ENCODE measurements at places on chromosomes 11 and 22.
A peak's percentile ranks its signal among the peaks of the same experiment; 100 is the strongest.

GRCh38 chr11:12680246-12680939 lies 6.2 kb downstream of the TEAD1 start:
- DNase-seq, result no peak

GRCh38 chr22:23181721-23182308 lies 1.5 kb downstream of the BCR start:
- DNase-seq, result no peak

- DNase-seq, result no peak
Measured at GRCh38 chr11:19368726-19369375, 128.1 kb upstream of the E2F8 start.

DNA sequence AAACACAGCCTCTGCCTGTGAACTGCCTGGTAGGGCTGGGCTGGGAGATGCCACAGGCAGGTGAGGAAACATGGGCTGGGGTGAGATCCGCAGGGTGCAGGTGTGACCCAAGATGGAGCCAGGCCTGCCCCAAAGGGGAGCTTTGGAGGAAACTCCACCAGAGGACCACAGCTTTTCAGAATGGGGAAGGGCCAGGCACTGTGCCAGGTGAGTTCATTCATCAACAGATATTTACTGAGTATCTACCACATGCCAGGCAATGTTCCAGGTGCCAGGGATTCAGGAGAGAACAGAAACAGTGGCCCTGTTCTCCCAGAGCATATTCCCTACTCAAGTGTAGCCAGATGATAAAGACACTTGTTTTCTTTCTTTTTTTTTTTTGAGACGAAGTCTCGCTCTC lies 11.2 kb downstream of the RTN4RL2 start:
- DNase-seq, result no peak

DNA sequence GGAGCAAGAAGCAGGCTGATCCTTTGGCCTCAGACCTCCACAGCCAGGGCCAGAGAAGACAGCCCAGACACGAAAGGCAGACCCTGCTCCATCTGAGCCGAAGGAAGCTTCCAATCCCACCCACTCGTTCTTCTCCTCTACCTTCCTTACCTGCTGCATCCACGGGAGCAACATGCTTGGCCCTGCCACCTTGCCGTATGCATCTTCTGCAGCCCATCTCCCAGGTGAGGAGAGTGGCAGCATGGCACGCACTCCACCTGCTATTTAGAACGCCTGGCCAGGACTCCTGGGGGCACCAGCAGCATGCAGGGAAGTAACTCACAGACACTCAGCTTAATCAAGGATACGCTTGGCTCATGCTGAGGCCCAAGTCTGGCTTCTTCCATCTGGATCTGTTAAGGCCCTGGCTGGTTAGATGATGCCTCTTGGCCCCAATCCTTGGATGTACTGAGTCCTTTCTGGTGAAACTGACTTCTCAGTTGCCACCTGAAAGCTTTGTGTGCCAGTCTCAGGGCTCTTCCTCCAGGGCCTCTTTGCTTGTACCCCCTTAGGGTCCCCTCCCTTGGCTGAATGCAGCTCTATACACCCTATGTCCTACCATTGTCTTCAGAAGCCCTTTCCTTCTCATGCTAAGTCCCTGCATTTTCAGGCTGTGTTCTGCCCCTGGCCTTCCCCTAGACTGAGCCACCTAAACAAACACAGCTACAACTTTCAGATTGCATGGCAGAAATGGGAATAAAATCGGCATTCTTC lies 604.9 kb downstream of the BUD13 start:
- no peak for DNase-seq

GRCh38 chr11:130908770-130909625 lies 7.3 kb downstream of the SNX19 start:
- no peak for DNase-seq

GRCh38 chr22:36948273-36949225 lies 35.1 kb downstream of the CSF2RB start:
- DNase-seq, result no peak

DNA sequence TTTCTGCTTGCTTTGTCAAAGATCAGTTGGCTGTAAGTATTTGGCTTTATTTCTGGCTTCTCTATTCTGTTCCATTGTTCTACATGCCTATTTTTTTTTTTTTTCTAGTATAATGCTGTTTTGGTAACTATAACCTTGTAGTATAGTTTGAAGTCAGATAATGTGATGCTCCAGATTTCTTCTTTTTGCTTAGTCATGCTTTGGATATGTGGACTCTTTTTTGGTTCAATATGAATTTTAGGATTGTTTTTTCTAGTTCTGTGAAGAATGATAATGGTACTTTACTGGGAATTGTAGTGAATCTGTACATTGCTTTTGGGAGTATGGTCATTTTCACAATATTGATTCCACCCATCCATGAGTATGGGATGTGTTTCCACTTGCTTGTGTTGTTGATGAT lies 37.9 kb upstream of the ARHGAP20 start:
- no peak for DNase-seq

- DNase-seq, result no peak
Measured at GRCh38 chr11:76699451-76700091, 29.0 kb upstream of the LRRC32 start.

DNA sequence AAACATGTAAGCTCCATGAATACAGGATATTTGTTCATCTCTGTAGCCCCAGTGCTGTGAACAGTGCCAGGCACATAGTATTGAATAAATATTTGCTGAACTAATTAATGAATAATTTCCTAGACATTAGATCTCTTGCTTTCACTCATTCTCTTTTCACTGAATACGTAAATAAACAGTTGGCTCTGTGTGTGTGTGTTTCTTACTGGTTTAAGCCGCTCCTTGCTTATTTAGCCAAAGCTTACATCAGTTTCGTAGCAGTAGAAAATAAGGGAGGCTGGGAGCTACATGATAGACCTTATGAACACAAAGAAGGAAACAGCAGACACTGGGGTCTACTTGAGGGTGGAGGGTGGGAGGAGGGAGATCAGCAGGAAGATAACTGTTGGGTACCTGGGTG lies 17.2 kb downstream of the KREMEN1 start:
- DNase-seq, result no peak

GRCh38 chr11:44524751-44525201 lies 40.7 kb upstream of the CD82 start:
- no peak for DNase-seq

GRCh38 chr11:43784866-43785265 lies 95.8 kb upstream of the ALKBH3 start:
- DNase-seq, result no peak

GRCh38 chr11:118912742-118913410 lies 12.8 kb downstream of the BCL9L start:
- peak; percentile 39 for DNase-seq

DNA sequence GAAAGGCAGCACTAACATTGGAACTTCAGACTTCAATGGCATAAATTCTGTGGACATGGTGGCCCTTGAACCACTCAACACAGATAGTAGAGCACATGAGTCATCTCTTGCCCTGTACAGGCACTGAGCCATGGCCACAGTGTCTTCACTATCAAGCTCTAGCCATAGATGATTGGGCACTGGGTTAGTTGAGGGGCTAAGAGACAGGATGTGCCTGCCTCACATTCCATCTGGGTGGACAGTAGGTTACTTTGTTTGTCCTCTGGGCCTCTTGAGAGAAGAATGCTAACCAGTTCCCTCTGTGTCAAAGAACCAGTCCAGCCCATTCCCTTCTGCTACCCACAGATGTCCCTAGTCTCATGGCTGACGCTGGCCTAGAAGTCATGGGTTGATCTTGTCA lies 39.8 kb downstream of the OR6Q1 start:
- no peak for DNase-seq

- no peak for DNase-seq
Measured at GRCh38 chr11:67345920-67346819, 7.2 kb downstream of the POLD4 start.

DNA sequence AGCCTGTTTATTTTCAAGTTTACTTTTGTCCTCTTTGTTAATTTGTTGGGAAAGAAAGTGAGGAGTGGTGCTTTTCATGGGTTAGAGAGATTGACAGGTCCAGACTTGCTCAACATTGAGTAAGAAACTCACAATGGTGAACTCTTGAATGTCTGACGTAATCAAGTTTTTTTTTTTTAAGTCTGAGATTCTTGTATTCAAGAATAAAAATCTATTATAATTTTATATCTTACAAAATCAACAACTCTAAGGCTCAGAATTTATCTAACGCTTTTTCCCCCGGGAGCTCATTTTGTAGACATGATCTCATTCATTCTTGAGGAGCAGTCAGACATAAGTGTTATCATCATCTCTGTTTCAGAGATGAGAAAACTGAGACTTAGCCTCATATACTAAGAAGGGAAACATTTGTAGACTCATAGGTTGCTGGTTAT lies 39.1 kb upstream of the SPTBN2 start:
- DNase-seq, result no peak

DNA sequence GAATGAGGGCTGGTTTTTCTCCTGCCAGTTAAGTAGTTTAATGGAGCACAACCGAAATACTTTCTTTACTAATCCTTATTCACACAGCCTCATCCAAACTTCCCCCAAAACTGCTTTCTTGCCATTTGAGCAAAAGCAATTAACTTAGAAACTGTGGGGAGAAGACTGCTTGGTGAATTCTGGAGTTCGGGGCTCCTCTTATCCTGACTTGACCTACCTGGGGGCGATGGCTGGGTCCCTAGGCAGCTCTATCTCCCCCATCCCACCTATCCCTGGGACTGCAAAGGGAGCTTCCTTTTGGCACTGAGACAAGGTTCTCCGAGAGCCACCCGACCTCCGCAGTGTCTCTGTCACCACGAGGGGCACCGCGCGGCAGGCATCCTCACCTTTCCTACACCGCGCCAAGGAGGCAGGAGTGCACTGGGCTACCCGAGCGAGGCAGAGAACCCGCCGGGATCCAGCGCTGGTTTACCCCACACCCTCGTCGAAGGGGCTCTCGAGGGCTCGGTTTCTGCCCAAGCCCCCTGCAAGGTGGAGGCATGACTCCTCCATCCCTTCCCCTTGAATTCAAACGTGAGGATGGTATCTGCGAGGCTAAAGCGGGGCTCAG lies 759 bp downstream of the DESI1 start:
- DNase-seq, result peak; percentile 38

DNA sequence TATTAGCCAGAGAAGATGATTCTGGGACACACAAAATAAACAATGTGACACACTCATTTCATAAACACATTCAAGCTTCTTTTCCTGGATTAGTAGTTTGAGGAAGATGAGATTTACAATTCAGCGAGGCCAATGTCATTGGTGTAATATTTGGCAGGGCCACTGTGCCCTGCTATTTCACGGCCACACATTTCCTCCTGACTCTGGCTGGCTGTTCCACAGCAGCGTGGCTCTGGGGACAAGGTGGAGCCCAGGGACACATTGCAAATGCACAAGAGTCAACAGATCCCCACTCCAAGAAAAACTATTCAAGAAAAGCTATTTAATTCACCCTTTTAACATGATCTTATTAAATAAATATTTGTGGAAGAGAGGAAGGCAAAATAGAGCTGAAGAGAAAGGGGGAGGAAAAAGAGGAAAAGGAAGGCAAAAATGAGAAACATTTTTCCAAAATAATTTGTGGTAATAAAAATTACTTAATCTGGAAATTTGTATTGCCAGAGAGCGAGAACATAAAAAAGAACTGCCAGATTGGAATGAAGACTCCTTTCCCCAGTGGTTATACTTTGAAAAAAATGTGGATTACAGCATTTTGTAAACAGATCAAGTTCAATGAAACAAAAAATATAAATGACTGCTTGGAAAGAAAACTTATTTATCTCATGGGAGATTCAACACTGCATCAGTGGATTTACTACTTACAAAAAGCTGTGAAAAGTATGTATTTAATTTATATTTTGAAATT lies 27.1 kb downstream of the NXPE2 start:
- no peak for DNase-seq

DNA sequence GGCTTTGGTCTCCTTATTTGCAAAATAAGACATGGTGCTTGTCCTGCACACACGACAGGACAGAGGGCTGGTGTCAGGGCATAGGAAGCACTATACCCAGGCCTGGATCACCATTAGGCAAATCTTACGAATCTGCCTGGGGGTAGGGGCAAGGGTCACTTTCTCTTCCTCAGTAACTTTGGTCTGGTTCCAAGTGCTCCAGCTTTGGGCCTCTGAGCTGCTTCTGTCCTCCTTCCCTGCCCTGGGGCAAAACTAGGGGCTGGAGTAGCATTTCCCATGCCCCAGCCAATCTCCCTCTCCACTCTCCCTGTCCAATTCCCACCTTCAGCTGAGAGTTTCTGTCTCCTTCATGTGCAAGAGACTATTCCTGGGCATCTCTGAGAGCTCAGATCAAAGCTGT lies 123.7 kb upstream of the NECTIN1 start:
- DNase-seq, result no peak

DNA sequence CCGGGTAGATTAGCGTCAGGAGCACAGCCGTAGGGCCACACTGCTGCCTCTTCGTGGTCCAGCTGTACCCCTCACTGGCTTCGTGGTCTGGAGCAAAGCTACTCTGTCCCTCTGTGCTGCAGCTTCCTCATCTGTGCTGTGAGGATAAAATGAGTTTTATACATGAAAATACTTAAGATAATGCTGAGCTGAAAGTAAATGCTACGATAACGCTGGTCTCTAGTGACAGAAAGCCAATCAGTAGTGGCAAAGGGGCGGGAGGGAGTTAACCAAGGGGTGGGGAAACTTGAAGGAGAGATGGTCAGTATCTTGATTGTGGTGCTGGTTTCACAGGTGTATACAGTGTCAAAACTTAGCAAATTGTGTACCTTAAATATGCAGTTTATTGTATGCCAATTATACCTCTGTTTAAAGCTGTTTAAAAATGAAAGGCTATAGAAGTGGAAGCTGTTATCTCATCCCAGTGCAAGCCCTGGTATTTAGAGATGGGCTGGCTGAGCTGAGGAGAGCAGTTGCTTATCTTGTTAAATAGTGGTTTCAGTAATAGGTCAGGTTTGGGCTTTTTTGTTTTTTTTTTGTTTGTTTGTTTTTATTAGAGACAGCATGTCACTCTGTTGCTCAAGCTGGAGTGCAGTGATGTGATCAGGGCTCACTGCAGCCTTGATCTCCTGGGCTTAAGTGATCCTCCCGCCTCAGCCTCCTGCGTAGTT lies 36.7 kb downstream of the ACO2 start:
- DNase-seq, result no peak

DNA sequence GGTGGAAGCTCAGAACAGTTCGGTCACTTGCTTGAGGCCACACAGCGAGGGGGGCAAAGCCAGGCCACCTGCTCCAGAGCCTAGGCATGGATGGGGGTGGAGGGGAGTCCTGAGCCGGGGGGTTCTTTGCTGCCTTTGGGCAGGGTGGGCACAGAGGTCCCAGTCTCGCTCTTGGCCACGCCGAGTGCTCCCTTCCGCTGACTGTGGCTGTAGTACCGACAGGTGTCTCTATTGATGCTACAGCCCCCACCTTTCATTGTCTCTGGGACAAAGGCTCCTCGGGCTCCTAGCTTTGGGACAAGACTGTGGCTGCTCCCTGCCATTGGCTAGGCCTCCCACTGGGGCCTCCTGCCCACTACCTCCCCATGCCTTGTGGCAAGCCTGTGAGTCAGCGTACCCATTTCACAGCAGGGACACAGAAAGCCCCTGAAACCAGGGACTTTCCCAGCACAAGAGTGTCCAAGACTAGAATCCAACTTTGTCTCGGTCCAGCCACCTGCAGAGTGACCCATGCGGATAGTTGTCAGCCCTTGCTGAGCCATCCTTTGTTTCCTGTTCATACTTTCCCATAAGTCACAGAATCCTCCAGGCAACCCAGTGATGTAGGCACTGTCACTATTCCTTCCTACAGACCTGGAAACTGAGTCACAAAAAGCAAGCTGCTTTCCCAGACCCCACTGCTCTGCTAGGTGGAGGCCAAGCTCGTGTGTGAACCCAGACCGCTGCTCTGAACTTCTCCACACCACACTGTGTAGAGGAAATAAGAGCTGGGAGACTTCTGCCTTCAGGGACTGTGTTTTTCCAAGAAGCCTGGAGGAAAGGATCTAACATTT lies 17.2 kb downstream of the MYEOV start:
- no peak for DNase-seq

GRCh38 chr11:18727479-18728236 lies 1.7 kb upstream of the IGSF22 start:
- DNase-seq, result peak; percentile 34

- peak; percentile 86 for DNase-seq
Measured at GRCh38 chr11:57424792-57425564, 1.9 kb downstream of the SLC43A3 start.
